Cortex of kidney (tissue), 1 donor: ENCODE measurements at places on chromosomes 16 and 17.

DNA sequence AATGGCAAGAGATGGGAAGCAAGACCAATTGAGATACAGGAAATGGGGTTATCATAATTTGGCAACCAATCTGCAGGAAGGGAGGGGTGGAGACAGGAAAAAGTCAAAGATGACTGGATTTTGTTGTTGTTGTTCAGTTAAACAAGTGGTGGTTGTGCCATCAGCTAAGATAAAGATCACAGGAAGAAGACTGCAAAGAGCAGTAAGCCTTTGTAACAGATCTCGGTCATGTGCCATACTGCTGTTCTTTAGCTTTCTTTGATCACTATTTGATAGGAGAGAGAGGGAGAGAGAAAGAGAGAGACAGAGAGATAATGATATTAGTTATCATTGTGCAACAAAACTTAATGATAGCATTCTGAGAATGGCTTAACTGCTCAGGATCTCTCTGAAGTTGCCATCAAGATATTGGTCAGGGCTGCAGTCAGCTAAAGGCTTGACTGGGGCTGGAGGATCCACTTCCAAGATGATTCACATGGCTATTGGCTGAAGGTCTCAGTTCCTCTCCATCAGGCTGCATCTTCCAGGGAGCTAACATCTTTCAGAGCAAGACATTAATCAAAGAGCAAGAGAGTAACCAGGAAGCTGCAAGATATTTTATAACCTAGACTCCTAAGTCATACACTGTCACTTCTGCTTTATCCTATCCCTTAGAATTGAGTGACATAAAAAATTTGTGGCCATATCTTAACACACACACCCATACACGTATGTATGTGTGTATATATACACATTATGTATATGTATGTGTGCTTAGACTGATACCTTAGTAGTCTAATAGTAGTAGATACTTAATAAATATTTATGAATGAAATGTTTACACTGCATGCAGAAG is 405.0 kb downstream of the SHISA9 start:
- DNase-seq: no peak

DNA sequence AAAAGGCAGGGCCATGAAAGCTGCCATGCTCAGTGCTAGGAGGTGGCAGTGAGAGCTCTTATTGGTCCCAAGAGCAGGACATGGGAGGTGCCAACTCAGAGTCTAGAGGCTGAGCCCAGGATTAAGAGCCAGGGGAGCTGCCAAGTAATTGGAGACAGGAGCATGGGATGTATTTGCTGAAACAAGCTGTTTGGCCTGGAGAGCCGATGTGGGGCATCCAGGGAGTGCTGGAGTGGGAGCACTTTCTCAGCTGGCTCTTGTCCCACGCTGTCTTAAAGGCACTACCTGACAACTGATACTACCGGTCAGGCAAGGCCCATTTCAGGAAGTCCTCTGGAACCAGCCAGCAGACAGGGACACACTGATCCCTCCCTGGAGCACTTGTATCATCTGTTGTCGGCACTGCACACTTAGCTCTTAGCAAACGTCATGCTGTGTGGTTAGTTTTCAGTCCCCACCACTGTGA is 19.3 kb downstream of the ANKFN1 start:
- DNase-seq: no peak

DNA sequence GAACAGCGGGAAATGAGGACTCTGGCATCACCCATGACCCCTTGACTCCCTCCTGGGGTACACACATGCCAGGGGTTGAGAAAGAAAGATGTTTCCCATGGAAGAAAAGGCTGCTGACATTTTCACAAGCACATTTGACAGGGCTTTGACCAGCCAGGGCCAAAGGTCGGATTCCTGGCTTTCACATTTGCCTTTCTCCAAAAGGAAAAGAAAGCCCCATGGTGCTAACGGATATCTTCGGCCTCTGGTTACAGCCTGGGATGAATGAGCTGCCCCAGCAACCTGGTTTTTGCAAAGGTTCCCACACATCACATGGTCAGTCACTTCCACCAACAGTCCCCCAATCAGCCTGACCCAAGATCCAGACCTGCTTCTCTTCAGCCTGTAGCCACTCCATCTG is 478.2 kb upstream of the CDH11 start:
- DNase-seq: no peak

DNA sequence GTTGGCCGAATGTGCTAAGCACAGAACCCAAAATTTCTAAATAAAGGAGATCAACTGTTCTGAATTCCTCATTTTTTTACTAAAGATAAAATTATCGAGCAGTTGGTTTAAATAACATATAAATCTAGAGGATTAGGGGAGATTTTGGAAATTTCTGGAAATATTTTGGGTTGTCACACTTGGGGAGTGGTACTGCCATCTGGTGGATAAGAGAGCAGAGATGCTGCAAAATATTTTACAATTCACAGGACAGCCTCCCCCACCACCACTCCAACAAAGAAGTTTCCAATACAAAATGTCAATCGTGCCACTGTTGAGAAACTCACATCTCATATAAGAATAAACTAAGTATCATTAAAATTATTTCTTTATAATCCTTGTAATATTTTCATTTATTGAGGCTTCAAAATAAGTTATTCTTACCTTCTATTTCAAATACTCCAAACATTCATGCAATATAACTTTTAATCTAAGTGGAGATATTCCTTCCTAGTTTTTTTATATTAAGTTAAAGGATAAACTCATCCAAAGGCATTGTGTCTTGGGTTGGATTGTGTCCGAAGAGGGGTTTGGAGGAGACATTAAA is 17.0 kb upstream of the ABCA8 start:
- DNase-seq: no peak

- no peak for DNase-seq
Measured at GRCh38 chr16:66409156-66409555, 17.9 kb upstream of the BEAN1 start.

DNA sequence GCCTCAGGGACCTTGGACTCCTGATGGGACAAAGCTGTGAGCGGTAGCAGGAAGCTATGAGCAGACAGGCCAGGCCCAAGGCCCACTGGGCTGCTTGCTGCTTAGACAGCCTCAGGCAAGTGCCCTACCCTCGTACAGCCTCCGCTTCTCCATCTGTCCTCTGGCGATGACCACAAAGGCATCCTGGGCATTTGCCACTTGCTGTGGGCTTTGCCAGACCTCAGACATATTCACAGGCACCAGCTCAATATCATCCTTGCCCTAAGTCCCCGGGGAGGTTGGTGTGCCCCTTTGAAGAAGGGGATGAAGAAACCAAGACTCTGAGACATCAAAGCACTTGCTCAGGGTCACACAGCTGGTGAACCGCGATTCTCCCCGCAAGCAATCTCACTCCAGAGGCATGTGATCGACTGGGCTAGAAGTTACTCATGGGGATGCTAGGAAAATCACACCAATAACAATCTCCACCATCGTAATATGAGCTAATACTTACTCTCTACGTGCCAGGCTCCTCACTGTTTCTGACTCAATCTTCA is 21.7 kb downstream of the PPL start:
- no peak for DNase-seq

DNA sequence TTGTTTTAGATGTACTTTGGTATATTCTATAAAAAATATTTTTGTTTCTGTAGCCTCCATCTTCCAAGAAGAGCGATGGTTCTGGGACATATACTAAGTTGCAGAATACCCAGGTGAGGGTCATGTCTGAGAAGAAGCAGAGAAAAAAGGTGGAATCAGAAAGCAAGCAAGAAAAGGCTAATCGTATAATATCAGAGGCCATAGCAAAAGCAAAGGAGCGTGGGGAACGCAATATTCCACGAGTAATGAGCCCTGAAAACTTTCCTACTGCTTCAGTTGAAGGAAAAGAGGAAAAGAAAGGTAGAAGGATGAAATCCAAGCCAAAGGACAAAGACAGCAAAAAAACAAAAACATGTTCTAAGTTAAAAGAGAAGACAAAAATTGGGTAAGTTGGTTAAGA is 154.6 kb downstream of the CHD9 start:
- DNase-seq: no peak

GRCh38 chr17:4665027-4665426 is 23.5 kb upstream of the ALOX15 start:
- no peak for DNase-seq

DNA sequence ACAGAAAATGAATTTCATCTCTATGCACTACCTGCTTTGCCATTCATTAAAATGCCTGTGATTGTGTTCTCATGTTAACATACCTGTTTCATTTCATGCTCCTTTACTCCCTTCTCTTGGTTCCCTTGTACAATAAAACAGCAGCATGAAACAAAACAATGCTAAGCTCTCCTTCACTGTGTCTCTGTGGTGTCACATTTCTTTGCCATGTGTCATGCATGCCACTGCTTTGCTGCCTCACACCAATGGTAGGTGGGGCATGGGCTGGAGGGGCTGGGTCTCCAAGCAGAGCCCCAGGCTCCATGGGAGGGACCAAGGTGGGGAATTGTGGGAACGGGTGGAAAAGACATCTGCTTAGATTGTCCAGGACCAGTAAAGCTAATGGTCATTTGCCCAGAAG is 83.6 kb downstream of the RGS9 start:
- DNase-seq: no peak

DNA sequence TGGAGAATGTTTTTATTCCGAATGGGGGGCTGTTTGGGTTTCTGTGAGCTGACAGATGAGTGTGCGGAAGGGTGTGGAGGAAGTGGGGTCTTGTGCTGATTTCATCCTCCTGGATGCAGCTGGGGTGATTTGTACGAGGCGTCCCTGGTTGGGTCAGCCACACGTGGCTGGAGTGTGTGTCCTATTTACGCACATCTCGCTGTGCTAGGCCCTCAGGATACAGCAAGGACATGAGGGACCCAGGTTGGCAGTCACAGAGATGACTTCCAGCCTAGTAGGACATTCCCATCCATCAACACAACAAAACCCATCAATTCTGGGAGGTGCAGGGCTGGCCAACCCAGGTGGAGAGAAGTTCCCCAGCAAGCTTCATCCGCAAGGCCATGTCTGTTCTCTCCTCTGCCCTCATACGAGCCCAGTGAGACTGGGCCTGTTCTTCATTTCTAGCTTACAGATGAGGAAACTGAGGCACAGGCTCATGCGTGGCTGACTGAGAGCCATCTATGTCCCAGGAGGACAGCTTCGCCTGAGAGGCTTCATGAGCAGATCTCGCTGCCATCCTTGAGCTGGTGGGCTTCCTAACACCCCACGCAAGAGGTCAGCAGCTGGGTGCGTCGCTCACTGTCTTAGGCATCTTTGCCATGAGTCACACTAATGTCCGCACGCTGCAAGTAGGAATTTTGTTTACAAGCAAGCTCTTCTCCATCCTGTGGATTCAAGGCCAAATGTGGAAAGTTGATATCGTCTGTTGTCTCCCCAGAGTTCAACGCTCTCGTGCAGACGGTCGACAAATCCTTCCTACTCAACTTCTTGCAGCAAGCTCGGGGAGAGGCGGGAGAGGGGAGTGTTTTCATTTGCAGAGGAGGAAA is 24.4 kb downstream of the IRF8 start:
- DNase-seq: no peak
